PC-3 (cell line): ENCODE measurements at places on chromosomes 4 and X. TPM values are rescaled to one million over a fixed set of nuclear protein-coding genes. Genes with fewer than 3 reads are reported as not detected.

The LGI2 gene
- total RNA-seq, result 0.18 and 3.4 TPM in 2 replicates

DNA sequence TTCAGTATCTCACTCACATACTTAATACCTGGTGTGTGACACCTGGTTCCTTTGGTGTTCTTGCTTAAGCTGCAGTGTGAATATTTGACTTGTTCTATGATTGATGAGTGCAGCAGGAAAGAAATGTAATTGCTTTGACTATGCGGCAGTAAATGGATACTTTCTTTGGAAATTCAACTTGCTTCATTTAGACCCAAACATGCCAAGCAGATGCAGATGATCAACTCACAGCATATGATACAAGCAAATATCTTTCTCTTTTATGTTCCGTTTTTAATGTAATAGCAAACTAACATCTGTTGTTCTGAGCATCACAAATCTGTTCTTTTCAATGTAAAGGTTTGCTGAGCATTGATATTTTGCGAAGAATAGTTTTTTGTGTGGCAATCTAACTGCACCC lies 549.5 kb downstream of the C4orf33 start:
- no peak for DNase-seq

- peak; percentile 76 for DNase-seq
Observed at GRCh38 chr4:64718091-64718490, 308.8 kb upstream of the TECRL start.

GRCh38 chrX:12142661-12143060 lies 4.4 kb downstream of the FRMPD4 start:
- no peak for DNase-seq

DNA sequence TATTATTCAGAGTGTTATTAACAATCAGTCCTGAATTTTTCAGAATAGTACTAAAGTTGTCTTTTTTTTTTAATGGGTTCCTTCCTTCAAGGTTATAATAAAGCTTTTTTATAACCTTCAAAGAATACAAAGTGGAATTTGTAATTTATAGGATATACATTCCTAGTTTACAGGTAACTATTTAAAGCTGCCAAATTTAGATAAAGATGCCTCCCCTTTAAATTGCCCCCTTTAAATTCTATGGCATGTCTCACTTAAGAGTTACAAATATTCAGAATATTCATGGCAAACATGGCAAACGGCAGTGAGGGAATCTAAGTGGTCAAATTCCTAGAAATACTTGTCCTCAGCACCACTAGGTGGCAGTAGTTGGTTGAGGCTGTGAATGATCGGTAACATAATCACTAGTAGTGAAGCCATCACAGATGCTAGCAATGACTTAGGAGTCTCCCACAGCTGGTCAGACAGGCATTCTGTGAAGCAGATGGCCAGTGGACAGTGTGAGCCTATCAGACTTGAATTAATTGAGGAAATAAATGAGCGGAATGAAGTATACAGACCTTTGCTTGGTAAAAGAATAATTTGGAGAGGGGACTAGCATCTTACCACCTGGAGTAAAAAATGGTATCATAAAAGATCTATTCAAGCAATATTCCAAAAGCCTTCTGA lies 86.4 kb downstream of the CBR4 start:
- peak; percentile 74 for DNase-seq

DNA sequence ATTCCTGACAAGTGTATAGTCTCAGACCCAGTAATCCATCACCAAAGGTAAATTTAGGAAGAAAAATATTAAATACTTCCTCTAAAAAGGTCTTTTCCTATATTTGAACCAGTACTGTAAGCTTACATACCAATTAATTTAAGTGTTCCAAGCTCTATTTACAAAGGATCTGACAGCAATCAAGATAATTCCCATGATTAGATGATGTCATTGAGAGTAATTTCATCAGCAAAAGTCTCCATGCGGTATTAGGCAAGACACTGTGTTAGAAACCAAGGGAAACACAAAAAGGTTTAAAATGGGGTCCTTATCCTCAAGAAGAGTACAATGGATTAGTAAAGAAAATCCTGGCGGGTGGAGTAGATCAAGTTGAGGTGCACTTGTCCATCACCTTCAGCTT lies 198.5 kb downstream of the PRDM5 start:
- DNase-seq, result no peak

The SPATA18 gene
- total RNA-seq, result not detected in 2 replicates

- no peak for DNase-seq
Observed at GRCh38 chr4:185730849-185731608, 81.0 kb downstream of the SORBS2 start.

The PYURF gene
- total RNA-seq, result 143 and 159 TPM in 2 replicates

DNA sequence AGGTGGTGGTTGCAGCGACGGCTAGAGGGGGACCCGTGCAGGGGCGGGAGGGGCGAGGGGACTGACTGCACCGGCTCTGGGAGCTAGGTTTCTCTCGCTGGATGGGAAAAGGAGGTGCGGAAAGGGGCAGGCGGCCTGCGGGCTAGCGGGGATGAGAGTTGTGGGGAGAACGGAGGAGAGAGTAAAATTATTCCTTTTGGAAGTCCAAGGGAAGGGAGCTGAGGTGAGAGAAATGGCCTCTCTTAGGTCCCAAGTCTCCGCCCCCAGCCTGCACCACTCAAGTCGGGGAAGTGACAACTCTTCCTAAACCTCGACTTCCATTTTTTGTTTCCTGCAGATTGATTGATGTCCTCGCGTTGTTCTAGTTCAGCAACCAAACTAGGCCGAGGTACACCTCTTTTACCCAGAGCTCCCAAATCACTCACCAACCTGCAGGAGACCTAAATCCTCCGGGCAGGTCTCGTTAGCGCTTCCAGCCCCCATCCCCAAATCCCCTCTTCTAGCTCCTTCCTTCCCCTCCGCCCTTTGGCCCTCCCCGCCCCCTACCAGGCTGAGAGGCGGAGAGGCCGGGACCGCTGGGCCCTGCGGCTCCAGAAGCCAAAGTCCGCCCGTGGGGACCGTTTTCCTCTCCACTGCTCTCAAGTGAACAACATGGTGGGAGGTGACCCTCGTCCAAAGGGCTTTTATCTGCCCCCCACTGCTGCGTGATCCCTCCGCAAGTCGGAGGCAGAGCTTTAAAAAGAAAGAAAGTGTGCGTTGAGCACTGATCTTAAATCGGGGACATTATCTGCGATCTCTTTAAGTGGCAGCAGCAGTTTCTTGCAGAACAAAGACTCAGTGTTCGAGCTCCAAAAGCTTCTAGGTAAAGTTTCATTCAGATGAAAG lies 7.3 kb downstream of the PITX2 start:
- DNase-seq, result no peak

- peak; percentile 55 for DNase-seq
Observed at GRCh38 chrX:143768976-143769375, 48.4 kb upstream of the SPANXN2 start.

The MTMR8 gene
- total RNA-seq, result 0.46 and 0.87 TPM in 2 replicates
